Stomach (tissue), 19 donors: ENCODE measurements at places on chromosomes 3 and 15.
A peak's percentile ranks its signal among the peaks of the same experiment; 100 is the strongest.

GRCh38 chr3:129654131-129654530 lies 47.7 kb upstream of the PLXND1 start:
- no peak for DNase-seq

- no peak for DNase-seq
Observed at GRCh38 chr3:42024591-42025351, 62.9 kb upstream of the ULK4 start.

DNA sequence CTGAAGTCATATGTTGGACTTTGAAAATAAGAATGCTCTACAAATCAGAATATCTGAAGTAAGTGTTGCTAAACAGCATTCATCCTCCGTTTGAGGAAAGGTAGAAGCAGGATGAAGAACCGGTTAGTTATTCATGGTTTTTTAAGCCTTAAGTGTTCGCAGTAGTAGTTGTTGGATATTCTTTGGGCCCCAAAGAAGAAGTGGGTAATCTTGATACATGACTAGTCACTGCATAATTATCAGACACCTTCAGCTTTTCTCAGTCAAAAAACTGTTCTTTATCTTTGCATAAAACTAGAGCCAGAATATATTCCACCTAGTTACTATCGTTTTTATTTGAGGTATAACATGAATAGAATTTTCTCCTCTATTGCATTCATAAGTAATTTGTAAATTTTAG lies 13.8 kb downstream of the RAB5A start:
- no peak for DNase-seq

- DNase-seq = no peak
Observed at GRCh38 chr3:7254251-7254650, 393.3 kb downstream of the GRM7 start.

GRCh38 chr15:33256874-33257273 lies 53.9 kb upstream of the RYR3 start:
- no peak for DNase-seq

DNA sequence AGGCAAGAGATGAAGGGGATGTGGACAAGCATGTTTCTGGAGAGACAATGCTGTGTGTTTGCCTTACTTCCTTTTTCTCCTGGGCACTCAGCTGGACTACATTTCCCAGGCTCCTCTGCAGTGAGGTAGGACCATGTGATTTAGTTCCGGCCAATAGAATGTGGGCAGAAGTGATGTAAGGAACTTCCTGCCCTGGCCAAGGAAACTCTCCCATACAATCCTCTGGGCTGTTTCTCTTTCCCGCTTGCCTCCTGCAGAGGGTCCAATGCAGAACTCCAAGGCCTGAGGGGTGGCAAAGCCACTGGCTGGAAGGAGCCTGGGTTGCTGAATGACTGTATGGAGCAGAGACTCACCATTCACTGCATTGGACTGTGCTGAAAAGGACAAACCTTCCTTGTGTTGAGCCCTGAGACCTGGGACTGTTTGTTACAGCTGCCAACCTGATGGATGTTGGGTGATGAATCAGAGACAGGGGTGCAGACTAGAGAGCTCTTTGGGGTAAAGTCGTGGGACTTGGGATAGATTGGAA lies 82.7 kb upstream of the SLC6A6 start:
- DNase-seq = peak; percentile 67

- no peak for DNase-seq
Observed at GRCh38 chr15:85710340-85710842, 84.3 kb downstream of the KLHL25 start.
